ENCODE measurements at places on chromosomes 7 and 10.

- no peak for DNase-seq
Measured at GRCh38 chr10:121608469-121609190, 10.4 kb upstream of the FGFR2 start.

- DNase-seq, result no peak
Measured at GRCh38 chr7:2247141-2247995, 5.3 kb downstream of the NUDT1 start.

- DNase-seq, result no peak
Measured at GRCh38 chr10:127873901-127874470, 18.8 kb downstream of the CLRN3 start.

DNA sequence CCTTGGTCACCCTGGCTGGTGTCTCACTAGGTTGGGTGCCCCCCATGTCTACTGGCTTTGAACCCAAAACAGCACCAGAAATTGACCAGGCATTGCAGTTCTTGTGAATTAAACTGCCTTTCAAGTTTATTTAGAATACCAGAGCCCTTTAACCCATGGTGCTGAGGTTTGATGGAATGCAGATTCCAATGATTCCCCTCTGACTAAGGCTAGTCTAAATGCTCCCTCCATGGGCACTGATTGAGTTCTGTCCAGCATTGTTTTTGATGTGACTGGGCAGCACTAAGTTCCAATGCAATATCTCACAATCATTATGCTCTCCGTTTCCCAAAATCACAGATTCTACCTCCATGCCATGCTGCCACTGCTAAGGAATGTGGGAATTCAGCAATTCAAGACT, 1047.4 kb upstream of the LRRN3 start:
- DNase-seq, result no peak

- DNase-seq, result no peak
Measured at GRCh38 chr10:130867446-130868194, 443.9 kb downstream of the TCERG1L start.

DNA sequence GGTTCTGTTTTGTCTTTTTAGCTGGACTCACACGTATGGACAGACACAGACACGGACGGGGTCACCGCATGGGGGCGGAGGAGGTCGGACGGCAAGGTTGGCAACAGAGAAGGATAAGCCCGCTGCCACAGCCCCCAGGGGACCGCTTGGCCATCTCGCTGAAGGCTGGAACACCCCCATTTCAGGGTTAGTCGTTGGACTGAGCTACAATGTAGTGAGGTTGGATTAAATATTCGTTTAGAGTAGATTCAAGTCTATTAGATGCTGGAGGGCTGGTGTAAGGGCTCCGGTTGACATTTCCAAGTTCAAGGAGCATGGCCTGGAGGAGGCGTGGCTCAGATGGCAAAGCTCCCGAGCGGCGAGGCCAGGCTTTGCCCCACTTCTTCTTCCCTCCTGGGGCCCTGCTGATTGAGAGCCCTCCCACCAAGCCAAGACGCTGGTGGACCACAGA, 35.2 kb downstream of the PPIF start:
- DNase-seq, result no peak
